CD4-positive, alpha-beta T cell treated with Interleukin-21 for 1 hour (primary cell): ENCODE measurements at places on chromosomes 13 and 19.

GRCh38 chr19:2588081-2588777, 112.3 kb downstream of the GADD45B start:
- DNase-seq = no peak

GRCh38 chr19:38737921-38738737, 6.1 kb downstream of the CAPN12 start:
- no peak for DNase-seq

DNA sequence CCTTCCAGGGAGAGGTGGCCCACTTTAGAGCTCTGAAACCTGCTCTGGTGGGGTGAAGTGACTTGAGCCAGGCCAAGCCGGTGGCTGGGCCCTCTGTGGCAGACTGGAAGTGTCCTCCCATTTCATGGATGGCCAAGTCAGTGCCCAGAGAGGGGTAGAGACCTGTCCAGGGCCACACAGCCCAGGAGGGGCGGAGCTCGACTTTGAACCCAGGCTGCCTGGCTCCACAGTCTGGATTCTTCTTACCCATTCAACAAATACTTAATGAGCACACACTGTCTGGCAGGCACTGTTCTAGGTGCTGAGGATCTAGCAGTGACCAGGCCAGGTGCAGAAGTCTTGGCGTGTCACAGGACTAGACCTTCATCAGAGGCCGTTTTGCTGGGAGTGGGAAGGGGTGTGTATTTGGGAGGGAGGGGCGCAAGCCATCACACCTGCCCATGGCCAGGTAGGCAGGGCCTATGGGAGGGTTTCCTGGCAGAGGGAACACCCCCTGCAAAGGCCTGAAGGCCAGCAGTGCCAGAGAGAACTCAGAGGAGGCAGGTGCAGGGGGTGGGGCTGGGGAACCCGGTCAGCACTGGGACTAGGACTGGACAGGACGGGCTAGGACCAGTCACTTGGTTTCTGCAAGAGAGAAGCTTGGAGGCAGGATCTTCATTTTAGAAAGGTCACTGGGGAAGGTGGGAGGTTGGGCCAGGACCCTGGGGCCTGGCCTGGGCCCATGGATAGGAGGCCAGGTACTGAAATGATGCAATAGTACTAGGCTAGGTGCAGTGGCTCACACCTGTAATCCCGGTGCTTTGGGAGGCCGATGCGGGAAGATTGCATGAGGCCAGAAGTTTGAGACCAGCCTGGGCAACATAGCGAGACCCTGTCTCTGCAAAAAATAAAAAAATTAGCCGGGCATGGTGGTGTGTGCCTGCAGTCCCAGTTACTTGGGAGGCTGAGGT, 31.8 kb downstream of the DNM2 start:
- no peak for DNase-seq

- DNase-seq = no peak
Measured at GRCh38 chr13:51488212-51488611, 35.4 kb upstream of the INTS6 start.

DNA sequence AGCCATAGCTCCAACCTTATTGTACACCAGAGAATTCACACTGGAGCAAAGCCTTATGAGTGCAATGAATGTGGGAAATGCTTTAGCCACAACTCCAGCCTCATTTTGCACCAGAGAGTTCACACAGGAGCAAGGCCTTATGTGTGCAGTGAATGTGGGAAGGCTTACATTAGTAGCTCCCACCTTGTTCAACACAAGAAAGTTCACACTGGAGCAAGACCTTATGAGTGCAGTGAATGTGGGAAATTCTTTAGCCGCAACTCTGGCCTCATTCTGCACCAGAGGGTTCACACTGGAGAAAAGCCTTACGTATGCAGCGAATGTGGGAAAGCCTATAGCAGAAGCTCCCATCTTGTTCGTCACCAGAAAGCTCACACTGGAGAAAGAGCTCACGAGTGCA, 5.9 kb upstream of the TRAPPC2B start:
- DNase-seq = no peak

- peak; percentile 27 for DNase-seq
Measured at GRCh38 chr13:33743438-33744368, 74.2 kb upstream of the RFC3 start.

GRCh38 chr19:51739466-51740213, 12.0 kb downstream of the FPR1 start:
- no peak for DNase-seq

GRCh38 chr19:42553292-42554045, 25.2 kb upstream of the CEACAM1 start:
- DNase-seq = no peak

DNA sequence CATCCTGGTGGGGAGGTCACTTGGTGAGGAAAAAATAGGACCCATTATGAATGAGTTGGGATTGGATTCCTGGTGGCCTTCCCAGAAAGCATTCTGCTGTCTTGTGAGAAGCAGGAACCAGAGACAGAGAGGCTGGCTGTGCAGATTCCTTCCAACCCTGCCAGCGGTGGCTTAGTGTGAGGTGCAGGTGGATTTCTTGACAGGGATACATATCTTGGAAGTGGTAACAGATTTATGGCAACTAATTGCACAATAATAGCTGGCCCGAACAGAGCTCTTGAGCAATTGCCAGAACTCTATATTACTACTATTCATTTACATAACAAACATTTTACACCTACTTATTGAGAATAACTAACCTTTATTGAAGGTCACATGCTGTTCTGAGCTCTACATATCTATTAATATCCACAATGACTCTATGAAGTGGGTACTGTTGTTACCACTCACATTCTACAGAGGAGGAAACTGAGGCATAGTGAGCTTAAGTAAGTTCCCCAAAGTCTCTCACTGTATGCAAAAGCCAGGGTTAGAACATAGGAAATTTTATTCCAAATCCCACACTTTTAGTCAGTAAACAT, 173.9 kb upstream of the SERP2 start:
- DNase-seq = no peak
